Panc1 (cell line): ENCODE measurements at places on chromosomes 16 and 17.
A peak's percentile ranks its signal among the peaks of the same experiment; 100 is the strongest.

DNA sequence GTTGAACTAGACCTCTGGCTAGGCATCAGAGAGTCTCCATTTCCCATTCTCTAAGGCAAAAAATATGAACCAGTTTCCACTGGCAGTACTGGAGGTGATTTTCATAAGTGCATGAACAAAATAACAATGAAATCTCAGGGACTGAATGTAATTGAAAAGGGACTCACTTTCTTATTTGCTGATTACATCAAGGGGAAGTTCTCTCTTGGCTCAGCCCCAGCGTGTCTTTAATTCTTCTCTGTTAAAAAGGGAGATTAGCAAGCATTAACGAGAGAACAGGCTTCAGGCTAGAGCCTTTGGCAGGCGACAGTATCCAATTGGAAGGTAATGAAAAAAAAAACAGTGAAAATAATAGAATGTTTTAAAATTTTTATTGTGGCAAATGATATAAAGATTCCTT is 34.0 kb upstream of the ADAMTS18 start:
- no peak for DNase-seq

GRCh38 chr17:45357364-45357997 is 40.7 kb upstream of the MAP3K14 start:
- no peak for DNase-seq

GRCh38 chr17:49572806-49573420 is 2.8 kb upstream of the NXPH3 start:
- no peak for DNase-seq

GRCh38 chr17:57294101-57294500 is 37.8 kb downstream of the MSI2 start:
- no peak for DNase-seq

GRCh38 chr16:56238188-56238587 is 46.9 kb downstream of the GNAO1 start:
- no peak for DNase-seq

- no peak for DNase-seq
Observed at GRCh38 chr17:40194821-40195220, 17.6 kb downstream of the RAPGEFL1 start.

DNA sequence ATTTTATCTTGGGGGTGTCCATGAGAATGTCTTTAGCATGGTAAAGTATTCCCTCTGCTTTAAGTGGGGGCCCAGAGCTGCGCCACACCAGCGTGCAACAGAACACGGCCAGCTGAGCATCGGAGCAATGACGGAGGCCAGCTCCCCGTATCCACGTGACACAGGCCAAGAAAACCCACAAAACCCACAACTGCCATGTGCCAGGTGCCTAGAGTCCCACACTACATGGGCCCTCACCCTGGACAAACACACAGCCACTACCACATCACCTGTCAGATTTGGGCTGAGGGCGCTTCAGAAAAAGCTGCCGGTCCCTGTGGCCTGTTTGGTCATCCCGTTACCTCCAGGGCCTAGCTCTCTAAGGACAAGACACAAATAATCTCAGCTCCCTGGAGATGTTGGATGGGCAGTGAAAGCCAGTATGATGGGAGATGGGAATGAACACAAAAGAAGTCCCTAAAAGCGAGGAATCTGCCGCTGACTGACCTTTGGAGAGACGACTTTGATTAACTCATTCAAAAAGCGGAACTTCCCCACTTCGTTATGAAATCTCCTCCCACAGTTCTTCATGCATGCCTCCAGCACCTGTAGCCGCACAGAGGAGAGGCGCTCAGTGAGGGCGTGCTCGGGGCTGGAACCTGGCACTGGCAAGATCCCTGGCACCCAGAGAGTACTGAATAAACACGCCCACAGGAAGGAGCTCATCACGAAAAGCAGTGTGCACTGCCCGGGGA is 17.1 kb downstream of the GGA3 start:
- DNase-seq = no peak

- DNase-seq = no peak
Observed at GRCh38 chr17:550463-551180, 164.0 kb downstream of the VPS53 start.

DNA sequence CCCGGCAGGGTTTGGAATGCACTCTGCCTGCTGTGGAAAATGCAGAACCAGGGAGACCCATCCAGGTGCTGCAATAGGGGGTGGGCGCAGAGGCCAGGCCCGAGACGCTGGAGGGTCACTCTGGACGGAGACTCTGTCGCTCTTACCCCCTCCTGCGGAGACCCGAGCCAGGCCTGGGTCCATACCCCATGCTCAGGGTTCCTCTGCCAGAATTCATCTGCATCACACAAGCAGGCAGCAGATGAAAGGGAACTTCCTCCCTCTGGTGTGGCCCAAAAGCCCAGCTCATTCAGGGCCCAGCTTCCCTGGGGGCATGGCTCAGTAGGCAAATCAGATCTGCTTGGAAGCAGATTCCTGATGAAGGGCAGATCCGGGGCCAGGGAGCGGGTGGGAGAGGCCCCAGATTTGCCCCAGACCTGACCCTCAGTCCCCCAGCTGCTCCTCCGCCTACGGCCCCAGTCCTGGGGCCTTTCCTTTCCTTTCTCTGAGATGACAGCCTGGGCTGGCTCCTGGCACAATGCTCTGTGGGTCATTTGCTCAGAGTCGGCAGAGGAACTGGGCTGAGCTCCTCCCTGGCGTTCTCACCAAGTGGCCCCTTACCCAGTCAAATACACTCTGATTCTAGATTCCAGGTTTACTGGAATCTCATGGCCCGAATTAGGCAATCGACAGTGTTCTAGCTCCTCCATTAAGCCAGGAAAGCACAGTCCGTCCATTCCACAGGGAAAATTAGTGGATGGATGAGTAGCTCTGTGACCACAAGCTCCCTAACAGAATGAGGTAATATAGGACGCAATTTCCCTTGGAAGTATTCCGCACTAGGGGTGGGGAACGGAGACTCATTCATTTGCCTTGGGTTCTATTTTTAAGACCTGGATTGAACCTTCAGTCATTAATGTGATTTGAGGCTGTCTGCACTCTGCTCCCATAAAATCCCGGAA is 19.1 kb upstream of the RASD1 start:
- no peak for DNase-seq

DNA sequence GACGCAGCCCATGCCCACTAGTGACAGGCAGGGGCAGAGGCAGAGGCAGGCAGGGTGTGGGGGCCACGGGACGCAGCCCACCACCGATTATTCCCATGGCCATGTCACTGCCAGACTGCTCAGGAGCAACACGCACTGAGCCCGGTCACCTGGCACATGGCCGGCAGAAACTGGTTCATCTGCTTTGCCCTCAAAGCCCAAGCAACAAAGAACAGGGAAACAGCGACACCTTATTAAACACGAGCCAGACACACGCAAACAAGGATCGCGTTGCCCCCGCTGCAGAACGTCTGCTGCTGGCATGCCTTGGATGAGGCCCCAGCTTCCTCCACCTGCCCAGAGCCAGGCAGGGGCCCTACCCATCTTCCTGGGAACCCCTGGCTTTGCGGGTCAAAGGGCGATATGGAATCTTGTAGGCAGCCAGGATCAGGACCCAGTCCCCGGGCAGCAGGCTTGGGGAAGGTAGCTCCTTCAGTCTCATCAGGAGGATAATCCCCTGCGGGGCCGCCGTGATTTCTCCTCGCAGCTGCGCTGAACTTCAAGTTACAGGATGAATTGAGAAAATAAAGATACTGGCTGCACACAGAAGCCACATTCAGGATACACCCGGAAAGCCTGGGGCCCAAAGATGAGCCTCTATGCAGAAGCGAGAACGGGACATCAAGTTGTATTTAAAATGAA is 4.8 kb downstream of the TBC1D16 start:
- no peak for DNase-seq

- DNase-seq = no peak
Observed at GRCh38 chr16:79008869-79009179, 591.7 kb downstream of the MAF start.

- no peak for DNase-seq
Observed at GRCh38 chr17:40323391-40324381, 14.7 kb downstream of the RARA start.

DNA sequence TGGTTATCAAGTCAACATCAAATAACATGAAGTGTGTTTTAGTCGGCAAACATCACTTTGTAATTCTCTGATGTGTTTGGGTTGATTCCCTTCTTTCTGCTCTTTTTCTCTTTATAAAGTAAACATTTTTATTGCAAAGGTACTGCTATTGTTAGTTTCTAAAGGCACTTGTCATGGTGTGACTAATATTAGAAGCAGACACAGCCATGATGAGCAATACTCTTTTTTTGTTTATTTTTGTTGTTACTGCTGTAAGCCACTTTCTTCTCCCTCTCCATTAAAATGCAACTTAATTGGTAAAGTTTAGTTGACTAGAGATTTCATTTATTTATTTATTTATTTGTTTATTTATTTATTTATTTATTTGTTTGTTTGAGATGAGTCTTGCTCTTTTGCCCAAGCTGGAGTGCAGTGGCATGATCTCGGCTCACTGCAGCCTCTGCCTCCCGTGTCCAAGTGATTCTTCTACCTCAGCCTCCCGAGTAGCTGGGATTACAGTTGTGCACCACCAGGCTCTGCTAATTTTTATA is 424.7 kb downstream of the WWOX start:
- DNase-seq = no peak

GRCh38 chr17:1398931-1399678 is 917 bp downstream of the YWHAE start:
- DNase-seq = no peak

DNA sequence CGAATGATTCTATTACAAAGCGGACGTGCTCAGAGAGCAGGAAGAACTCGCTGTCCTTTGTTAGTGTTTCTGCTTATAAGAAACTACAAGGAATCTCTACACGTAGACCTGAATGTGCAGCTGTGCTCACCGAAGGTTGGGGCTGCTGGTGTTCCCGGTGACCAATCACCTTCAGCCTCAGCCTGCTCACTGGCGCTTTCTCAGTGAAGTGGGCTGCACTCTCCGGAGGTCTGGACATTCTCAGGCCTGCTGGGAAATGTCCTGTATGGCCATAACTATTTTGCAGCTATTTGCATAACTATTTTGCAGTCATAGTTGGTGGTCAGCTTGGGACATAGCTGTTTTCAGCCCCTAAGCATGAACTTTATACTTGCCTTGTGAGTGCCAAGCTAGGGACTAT is 9.7 kb upstream of the CIAO3 start:
- DNase-seq = no peak

DNA sequence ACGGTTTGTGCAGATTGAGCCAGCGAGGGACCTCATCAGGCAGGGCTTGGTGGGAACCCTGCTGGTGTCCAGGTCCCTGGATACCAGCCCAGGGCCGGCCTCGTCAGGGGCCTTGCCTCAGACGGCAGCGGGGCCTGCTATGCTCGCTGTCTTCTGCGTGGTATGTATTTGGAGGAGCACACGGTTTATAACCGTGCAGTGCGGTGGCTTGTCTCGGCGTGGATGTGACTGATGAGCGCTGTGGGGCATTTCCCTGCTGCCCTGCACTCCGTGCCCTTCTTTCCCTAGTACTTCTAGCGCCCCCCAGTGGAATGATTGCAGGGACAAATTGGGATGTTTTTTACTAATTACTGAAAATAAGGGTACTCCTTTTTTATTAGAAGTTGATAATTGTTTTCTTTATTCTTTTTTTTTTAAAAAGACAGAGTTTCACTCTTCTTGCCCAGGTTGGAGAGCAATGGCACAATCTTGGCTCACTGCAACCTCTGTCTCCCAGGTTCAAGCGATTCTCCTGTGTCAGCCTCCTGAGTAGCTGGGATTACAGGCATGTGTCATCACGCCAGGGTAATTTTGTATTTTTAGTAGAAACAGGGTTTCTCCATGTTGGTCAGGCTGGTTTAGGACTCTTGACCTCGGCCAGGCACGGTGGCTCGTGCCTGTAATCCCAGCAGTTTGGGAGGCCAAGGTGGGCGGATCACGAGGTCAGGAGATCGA is 15.3 kb downstream of the TBCD start:
- DNase-seq = no peak

GRCh38 chr17:30363715-30364202 is 15.0 kb upstream of the CPD start:
- DNase-seq = peak; percentile 65

- no peak for DNase-seq
Observed at GRCh38 chr17:76700617-76701470, 9.9 kb downstream of the MXRA7 start.

DNA sequence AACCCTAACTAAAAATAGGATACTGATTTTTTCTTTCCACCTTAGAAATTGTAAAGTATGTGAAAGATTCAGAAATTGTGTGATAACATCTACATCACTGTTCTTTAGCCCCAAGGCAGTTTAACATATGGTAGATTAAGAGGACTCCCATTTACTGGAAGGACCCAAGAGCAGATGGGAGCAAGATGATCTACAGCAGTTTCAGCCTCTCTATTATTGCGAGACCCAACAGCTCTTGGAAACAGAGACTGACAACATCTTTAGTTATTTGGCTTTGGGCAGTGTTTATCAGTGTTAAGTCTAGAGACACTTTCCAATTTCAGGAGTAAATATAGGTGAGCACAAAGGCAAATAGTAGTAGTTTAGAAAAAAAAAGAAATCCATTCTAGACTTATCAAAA is 124.9 kb upstream of the CORO6 start:
- no peak for DNase-seq

GRCh38 chr16:84794626-84795025 is 25.2 kb upstream of the CRISPLD2 start:
- no peak for DNase-seq
